ENCODE measurements at places on chromosomes 2 and 18.

DNA sequence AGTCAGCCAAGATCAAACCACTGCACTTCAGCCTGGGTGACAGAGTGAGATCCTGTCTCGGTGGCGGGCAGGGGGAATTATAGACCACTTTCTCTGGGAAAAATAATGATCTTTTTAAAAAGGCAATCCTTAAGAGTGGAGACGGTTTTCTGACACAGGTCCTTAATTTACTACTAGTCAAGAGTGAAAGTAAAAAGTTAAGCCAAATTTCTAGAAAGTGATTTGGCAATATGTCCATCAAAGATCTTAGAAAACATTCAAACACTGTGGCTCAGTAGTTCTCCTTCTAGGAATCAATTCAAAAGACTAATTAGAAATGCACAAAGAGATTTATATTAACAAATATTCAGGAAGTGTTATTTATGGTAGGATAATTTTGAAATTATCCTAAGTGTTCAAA, 148.5 kb upstream of the DNMT3A start:
- DNase-seq: no peak

DNA sequence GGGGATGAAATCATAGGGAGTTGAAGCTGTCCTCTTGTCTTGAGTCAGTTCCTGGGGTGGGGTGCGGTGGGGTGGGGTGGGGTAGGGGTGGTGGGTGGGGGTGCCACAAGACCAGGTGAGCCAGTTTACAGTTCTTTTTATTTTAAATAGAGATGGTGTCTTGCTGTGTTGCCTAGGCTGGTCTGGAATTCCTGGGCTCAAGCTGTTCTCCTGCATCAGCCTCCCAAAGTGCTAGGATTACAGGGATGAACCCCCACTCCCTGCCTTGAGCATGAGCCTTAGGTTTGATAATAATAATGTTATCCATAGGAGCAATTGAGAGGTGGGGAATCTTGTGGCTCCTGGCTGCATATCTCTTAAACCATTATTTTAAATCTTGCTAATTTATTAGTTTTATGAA, 183.1 kb upstream of the ALPP start:
- no peak for DNase-seq

DNA sequence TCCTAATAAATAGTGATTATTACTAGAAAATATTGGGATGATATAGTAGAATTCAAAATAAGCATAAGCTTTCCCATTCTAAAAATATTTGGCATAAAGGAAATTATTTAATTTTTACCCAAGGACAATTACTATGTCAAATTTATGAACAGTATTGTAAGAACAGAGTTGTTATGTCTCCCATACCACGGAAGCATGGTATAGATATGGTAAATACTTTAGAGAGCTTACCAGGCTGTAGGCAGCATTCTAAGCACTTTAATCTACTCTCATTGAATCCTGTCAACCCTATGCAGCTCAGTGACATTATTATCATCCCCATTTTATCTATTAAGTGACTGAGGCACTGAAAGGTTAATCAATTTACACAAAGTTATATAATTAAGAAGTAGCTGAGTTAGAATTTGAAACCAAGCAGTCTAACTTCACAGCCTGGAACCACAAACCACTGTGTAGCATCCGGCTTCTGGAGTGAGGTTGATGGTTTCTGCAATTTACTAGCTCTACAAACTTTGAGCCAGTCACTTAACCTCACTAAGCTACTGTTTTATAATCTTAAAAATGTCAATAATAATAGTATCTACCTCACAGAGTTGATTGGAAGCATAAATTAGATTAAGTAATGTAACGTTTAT, 323.7 kb downstream of the ARHGAP15 start:
- DNase-seq: no peak

DNA sequence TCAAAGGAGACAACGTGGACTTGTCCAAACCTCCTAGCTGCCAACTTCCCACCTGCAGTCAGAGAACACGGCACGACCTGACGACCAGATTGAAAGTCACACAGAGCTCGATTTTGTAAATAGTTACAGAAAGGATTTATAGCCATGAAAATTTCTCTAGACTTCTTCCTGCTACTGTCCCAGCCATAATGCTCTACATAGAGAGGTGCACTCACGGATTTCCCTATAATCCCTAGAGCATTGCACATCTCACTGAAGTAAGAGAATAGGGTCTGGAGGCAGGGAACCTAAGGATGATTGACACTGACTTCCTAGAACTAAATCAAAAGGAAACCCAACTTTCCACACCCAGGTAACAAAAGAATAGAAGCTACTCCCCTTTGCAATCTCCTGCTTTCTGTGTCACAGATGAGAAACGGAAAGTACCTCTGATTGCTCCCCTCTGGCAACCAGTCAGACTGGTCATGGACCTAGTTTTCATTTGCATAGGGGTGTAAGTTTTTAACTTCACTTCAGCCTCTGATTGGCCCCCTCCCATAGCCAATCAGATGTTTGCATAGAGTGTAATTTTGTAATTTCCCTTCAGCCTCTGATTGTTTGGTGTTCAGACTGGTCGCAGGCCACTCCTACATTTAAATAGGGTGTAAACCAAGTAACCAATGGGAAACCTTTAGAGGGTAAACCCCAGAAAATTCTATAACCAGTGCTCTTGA, 58.6 kb upstream of the FBXO11 start:
- DNase-seq: no peak

DNA sequence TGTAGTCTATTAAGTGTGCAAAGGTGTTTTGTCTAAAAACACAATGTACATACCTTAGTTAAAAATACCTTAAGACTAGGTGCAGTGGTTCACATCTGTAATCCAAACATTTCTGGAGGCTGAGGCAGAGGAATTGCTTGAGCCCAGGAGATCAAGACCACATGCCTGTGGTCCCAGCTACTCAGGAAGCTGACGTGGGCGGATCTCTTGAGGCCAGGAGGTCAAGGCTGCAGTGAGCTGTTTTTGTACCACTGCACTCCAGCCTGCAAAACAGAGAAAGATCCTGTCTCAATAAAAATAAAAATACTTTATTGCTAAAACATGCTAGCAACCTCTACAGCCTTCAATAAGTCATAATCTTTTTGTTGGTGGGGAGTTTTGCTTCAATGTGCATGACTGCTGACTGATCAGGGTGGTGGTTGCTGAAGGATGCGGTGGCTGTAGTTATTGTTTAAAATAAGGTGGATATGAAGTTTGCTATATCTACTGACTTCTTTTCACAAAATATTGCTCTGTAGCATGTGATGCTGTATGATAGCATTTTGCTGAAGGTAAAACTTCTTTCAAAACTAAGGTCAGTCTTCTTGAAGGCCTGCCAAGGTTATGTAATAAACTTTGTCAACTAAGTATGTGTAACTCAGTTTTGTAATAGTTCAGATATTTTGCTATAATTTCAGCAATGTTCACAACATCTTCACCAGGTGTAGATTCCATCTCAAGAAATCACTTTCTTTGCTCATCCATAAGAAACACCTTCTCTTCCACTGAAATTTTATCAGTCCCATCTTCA, 1238.0 kb upstream of the NRXN1 start:
- peak; percentile 8 for DNase-seq

GRCh38 chr2:234548695-234549420, 52.0 kb upstream of the ARL4C start:
- DNase-seq: no peak

- DNase-seq: no peak
Measured at GRCh38 chr2:199147216-199147615, 310.5 kb downstream of the SATB2 start.

GRCh38 chr2:213290501-213290900, 6.2 kb downstream of the SPAG16 start:
- no peak for DNase-seq

- DNase-seq: peak; percentile 32
Measured at GRCh38 chr2:219469186-219469724, 29.4 kb upstream of the GMPPA start.

- DNase-seq: no peak
Measured at GRCh38 chr18:41320100-41320499, 634.9 kb upstream of the PIK3C3 start.

DNA sequence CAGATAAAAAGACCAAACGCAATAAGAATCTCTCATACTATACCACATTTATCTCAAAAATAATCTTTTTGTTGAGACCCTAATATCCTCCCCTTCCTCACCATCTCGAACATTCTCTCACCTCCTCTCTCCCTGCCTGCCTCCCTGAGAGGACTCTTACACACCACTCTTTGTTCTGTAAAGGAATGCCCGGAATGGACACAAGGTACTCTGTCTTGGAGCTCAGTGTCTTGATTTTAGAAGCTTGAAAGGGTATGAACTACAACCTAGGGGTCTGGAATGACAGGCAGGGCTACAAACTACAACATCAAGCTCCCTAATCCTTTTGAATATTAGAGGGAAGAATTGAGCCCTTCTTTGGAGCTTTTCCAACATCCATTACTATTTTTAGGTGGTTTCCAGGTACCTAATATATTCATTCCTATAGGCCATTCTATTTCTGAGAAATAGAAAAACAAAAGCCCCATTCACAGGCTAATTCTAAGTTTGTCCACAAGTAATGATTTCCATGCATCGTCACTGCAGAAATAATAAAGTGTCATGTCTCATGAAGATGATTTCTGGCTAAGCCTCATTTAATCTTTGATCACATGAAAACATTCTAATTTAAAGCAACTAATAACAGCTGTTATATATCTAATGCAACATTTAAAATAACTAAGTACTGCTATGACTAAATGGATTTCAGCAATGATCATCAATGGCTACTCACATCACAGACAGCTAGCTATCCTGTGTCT, 60.6 kb downstream of the LRP2 start:
- DNase-seq: no peak

DNA sequence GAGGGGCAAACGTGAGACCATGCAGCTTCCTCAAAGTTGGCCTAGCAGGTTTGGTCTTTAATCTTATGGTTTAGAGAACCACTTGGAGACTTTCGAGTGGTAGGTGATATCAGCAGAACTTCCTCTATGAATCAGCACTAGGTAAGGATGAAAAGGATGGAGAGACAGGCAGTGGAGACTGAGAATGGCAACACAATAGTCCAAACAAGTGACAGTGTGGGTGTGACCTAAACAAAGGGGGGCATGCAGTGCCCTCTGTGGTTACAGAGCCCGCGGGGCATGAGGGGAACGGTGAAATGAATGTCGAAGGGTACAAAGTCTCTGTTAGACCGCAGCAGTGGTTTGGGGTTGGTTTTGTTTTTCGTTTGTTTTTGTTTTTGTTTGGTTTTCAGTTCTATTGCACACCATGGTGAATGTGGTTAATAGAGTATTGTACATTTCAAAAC, 143.9 kb downstream of the L3MBTL4 start:
- DNase-seq: no peak

DNA sequence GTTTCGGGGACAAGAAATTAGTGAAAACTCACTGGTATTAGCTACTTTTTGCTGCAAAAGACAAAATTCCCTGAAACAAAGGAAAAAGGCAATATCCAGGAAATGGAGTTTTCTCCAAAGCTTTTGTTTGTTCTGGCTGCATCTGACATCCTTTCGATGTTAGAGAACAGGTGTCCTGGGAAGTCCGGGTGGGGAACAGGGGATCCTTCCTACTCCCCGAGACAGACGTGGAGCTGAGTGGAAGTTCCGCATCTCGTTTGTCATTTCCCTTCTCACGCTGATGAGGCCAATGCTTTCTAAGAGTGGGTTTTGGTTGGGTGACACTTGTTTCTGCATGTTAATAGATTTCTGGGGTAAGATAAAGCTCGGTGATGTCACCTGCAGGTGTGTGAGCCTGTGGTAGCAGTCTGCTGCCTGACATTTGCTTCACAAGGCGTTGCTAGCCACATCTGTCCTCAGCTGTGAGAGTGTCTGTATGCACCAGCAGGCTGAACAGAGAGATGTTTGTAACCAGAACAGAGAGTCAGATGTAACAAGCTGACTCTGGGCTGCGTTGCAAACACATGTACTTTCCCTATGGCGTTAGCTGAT, 125.9 kb downstream of the ACOXL start:
- no peak for DNase-seq

DNA sequence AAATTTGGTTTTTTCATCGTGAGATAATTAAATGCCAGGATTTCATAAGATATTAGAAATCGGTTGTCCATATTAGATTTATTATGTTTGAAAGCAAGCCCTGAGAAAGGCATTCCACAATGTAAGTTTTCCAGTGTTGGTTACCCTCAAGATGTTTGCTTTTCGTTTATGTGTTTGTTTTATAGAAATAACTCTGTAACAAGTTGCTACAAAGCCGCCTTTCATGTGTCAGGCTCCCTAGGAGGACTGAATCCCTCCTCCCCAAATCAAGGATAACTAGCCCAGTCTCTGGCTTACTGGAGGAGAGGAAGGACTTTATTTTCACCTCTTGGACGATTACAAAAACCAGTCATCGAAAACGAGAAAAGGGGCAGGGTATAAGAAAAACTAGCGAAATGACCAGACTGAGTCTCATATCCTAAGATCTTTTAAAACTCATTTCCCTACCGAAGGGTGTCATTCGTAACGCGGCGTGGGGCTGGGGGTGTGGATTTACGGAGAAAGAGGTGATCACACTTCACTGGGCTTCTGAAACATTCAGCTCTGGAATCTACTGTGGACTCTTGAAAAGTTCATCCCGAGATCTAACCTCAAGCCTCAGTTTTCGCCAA, 1.0 kb upstream of the PEX13 start:
- DNase-seq: no peak

- DNase-seq: no peak
Measured at GRCh38 chr2:987789-988188, 37.1 kb downstream of the SNTG2 start.

DNA sequence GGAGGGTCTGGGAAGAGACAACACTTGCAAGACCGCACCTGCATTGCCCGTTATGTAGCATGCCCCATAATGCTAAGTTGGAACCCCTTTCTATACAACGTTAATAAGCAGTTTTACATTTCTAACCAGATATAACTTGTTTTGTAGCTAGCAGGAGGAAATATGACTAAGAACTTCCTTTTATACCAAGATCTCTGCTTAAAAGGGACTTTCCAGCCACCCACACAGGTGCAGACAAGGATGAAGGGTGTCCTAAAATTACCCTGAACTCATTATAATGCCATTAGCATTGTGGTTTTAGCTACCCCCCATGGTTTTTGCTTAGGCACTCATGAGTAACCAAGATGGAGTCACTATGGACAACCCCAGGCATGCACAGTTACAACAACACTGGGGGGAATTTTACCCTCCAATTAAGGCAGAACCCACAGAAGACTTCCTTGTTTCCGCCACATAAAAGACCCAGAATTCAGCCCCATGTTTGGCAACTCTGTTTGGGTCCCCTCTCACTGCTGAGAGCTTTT, 362.8 kb downstream of the CBLN2 start:
- DNase-seq: no peak

- peak; percentile 59 for DNase-seq
Measured at GRCh38 chr2:170739048-170739447, 23.9 kb downstream of the SP5 start.

- DNase-seq: peak; percentile 49
Measured at GRCh38 chr2:196233021-196233804, 61.8 kb upstream of the STK17B start.
